HCT116 (cell line): ENCODE measurements at places on chromosomes 7 and 10. TPM values are rescaled to one million over a fixed set of nuclear protein-coding genes. Genes with fewer than 3 reads are reported as not detected.

DNA sequence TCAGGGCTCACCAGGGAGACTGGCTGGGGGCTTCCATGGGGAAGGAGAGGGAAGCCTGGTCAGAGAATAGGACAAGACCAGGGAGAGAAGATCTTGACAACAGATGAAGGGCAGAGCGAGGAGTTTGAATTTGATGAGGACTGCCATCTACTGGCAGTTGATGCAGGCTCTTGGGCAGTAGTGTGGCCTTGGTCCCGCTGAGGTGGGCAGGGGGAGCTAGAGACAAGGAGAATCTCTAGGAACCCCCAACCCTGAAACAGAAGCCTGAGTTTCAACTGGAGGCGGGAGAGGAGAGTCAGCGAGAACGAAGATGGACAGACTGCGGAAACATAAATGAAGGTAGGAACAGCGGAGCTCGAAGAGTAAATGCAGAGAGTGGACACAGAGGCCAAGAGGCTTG, 81.0 kb downstream of the PPP1R3C start:
- H3K4me3 ChIP-seq: no peak overlapping the region
- no peaks in the 10 kb centered on the region for H3K27me3 ChIP-seq
- DNase-seq: peak; percentile 16
- no peaks in the 10 kb centered on the region for H3K36me3 ChIP-seq
- no peaks in the 10 kb centered on the region for H3K4me1 ChIP-seq

The UCN3 gene
- total RNA-seq: not detected

DNA sequence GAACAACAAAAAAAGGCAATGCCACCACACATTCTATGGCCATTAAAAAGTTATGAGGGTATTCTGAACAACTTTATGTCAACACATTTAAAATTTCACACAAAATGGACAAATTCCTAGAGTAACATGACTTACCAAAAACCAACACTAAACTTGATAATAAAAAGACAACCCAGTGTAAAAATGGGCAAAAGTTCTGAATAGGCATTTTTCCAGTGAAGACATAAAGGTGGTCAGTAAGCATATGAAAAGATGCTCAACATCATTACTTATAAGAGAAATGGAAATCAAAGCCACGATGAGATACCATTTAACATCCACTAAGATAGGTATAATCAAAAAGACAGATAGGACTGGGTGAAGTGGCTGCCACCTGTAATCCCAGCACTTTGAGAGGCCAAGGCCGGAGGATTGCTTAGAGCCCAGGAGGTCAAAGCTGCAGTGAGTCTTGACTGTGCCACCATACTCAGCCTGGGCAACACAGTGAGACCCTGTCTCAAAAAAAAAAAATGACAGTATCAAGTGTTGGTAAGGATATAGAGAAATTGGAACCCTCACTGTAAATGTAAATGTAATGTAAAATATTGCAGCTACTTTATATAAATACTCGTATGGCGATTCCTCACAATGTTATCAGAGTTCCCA, 71.1 kb upstream of the OIT3 start:
- DNase-seq: no peak
- no peak overlapping the region for H3K27ac ChIP-seq
- no peaks in the 10 kb centered on the region for H3K27me3 ChIP-seq
- no peaks in the 10 kb centered on the region for H3K36me3 ChIP-seq

DNA sequence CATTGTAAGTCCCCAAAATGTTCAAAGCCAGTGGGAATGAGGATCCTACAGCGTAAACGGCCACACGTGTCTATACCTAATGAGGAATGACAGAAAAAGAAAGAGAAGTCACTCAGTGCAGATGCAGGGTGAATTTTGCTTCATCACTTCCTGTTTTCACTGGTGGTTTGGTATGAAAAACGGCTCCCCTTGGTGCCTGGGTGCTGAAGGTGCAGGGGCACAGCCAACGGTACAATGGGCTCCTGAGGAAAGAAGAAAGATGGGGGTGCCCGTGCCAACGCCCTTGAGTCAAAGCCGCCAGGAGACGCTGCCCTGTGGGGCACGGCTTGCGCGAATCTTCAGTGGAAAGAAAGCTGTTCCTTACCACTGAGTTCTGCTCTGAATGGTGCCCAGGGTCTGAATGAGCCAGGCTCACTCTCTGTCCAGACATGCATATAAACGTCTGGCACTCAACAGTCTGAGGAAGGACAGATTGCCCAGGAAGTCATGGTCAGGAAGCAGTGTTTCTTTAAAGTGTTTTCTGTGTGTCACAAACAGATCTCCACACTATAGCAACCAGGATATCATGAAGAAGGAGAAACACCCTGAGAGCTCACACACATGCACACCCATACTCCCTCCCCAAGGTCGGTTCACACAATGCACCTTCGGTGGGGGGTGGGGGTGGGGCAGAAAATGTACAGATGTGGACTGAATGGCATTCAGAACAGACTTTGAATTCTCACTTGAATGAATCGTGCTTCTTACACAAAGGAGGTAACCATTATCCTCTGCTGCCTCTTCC, 105.8 kb downstream of the ELMO1 start:
- no peak overlapping the region for H3K27ac ChIP-seq
- H3K4me1 ChIP-seq: no peaks in the 10 kb centered on the region
- no peak overlapping the region for H3K4me3 ChIP-seq
- H3K27me3 ChIP-seq: peaks cover 21% of the 10 kb centered on the region
- H3K36me3 ChIP-seq: no peaks in the 10 kb centered on the region

DNA sequence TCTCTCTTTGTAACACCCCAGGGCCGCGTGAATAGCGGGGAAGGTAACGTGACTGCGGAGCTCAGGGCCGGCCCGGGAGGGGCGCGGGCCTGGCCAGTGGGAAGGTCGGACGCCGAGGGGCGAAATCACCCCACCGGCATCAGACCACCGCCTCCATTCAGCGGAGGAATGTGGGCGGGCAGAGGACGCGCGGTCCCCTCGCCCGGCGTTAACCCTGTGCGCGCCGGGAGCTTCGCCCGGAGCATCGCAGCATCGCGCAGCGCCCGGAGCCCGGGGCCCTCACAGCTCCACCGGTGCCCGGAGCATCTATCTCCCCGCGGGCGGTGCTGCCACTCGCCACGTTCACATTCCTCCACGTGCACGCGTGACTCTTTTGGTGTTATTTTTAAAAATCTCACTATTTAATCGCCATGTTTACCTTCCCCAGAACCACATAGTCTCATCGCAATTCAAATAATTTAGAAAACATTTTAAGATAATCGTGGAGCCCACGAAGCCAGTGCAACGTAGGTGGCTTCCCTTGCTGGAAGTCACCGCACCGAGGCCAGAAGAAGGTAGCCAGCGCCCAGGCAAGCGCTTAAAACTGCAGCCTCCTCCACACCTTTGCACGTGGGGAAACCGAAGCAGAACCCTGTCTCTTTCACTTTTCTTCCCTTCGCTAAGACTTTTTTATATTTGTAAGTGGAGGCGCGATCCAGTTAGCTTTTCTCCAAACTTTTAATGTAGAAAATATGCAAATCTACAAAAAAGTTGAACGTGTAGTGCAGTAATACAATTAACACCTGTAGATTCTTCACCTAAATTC, 21.8 kb downstream of the FGFBP3 start:
- H3K27me3 ChIP-seq: no peaks in the 10 kb centered on the region
- no peak for DNase-seq
- H3K4me3 ChIP-seq: no peak overlapping the region
- no peaks in the 10 kb centered on the region for H3K36me3 ChIP-seq
- no peak overlapping the region for H3K27ac ChIP-seq
